Hippocampal formation (tissue), 2 donors: ENCODE measurements at places on chromosomes 6 and 20.

GRCh38 chr20:58850693-58851174 lies at the start of gene GNAS-AS1:
TSS of gene GNAS-AS1 (minus strand) at chr20:58850902.
- peak; percentile 61 for DNase-seq

GRCh38 chr6:4384656-4385055 lies 249.3 kb upstream of the ECI2 start:
- no peak for DNase-seq

- DNase-seq: no peak
Measured at GRCh38 chr6:86609549-86610388, 327.6 kb upstream of the HTR1E start.

DNA sequence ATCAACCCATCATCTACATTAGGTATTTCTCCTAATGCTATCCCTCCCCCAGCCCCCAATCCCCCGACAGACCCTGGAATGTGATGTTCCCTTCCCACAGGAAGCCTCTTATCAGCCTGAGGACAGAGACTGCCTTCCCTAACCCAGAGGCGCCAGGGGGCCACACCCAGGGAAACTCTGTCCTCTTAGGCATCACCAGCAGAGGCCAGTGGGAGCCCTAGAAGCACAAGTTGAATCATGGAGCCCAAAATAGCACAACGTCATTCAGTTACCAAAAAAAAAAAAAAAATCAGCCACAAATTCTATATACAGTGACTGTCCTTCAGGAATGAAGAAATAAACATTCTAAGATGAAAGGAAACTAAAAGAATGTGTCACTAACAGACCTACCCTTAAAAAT lies 625.7 kb downstream of the TFAP2A start:
- DNase-seq: no peak

DNA sequence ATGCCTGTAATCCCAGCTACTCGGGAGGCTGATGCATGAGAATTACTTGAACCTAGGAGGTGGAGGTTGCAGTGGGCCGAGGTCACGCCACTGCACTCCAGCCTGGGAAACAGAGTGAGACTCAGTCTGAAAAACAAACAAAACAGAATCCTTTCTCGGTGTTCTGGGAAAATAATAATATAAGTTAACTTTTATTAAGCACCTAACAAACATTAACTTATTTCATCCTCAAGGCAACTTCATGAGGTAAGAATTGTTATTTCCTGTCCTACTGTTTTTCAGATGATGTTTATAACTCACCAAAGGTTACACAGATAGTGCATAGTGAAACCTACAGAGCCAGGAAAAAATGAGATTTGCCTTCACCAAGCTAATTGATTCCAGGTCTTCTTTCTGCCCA lies 221.4 kb downstream of the PHACTR1 start:
- DNase-seq: no peak

DNA sequence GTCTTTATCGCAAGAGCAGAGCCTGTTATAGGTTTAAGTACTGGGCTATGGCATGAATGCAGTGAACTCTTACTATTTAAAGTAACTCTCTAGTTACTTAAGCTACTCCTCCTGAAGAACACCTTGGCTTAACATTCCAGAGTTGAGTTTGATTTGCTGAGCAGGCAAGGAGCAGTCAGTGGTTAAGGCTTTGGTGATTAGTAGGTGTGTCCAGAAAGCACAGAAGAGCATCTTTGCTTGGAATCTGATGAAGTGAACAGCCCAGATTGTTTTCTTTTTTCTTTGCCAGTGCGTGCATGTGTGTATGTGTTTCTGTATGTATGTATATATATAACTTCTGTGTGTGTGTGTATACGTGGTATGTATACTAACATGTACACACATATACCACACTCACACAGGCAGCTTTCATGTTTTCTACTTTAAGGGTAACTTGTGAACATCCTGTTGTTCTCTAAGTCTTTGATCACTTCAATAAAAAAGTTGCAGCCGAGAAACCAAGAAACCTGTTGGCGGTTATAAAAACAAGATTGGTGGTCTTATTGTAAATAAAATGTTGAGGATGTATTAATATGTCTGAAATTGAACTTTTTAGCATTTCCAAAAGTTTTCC lies 56.2 kb upstream of the TULP4 start:
- DNase-seq: no peak
